ENCODE measurements at places on chromosomes 12 and 14.

GRCh38 chr14:23430723-23431085 lies 4.8 kb downstream of the MYH7 start:
- DNase-seq = no peak

- no peak for DNase-seq
These were observed 37.6 kb upstream of the APPL2 start for GRCh38 chr12:105273601-105274000.

GRCh38 chr12:12381982-12382381 lies 25.1 kb downstream of the BORCS5 start:
- DNase-seq = no peak

- DNase-seq = peak; percentile 57
These were observed 34.4 kb downstream of the WBP11 start for GRCh38 chr12:14768823-14769405.

DNA sequence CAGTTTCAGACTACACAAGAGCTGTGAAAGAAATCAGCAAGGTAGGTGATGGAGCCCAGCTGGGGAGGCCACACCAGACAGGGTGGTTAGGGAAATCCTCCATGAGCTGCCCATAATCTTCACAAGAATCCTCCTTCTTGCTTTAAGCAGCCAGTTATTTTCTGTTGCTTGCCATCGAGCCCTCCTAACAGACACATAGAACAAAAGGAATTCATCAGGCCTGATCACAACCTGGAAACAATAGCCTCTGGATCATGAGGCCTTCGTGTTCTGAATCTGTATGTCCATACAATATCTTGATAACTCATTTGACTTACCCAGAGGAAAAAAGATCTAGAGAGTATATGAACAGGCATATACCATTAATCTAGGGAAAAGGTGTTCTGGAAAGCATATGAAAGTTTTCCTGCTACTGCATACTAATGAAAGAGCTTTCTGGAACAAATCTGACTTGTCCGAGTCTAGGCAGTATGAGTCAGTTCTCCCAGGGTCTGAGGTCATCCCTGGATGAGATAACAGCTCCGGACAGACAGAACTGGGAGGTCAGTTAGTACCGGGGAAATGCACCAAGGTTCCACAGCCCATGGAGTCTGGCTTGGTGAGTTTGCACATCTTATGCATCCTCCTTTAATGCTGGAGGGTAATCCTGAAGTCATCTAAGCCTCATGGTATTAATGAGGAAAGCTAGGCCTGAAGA lies 52.8 kb upstream of the ELK3 start:
- DNase-seq = no peak

GRCh38 chr12:47556261-47557030 lies 149.4 kb downstream of the RPAP3 start:
- DNase-seq = no peak

DNA sequence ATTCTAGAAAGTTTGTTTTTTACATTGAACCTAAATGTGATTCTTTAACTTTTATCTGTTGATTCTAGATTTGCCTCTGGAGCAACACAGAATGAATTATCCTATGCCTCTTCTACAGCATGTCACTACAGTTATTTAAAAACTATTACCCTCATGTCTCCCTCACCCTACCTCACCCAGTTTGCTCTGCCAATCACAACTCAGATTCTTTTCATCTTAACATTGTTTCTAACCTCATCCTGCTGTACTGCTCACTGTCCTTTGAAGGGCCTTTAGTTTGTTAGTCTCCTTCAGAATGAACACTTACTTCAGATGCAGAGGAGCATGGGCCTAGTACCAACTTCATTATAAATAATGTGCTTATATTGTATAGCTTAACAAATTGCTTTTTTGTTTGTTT lies 21.5 kb downstream of the YLPM1 start:
- no peak for DNase-seq

GRCh38 chr14:102511538-102511937 lies 2.0 kb upstream of the ANKRD9 start:
- DNase-seq = no peak

GRCh38 chr14:98893675-98894074 lies 378.3 kb downstream of the BCL11B start:
- DNase-seq = no peak

DNA sequence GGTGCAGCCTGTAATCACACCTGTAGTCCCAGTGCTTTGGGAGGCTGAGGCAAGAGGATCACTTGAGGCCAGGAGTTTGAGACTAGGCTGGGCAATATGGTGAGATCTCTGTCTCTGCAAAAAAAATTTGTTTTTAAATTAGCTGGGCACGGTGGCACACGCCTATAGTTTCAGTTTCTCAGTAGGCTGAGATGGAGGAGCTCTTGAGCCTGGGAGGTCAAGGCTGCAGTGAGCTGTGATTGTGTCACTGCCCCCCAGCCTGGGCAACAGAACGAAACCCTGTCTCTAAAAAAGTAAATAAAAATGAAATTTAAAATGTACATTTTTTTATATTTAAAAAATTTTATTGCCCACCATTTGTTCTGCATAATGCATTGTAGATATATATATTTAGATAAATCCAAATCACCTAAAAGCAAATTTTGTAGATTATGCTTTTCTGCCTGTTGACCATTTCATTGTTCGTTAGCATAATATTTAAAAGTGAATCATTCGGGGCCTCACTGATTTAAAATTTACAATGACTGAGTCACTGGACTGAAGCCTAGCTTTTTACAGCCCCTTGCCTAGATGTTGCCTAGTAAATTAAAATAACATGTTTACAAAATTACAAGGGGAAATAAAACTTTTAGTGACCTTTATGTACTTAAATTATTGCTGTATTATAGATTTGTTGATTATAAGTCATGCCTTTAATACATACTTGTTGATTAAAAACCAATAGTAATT lies 87.9 kb downstream of the USP15 start:
- DNase-seq = no peak
